Posterior cingulate gyrus (tissue), 11 donors: ENCODE measurements at places on chromosomes 1 and 21.
A peak's percentile ranks its signal among the peaks of the same experiment; 100 is the strongest.

DNA sequence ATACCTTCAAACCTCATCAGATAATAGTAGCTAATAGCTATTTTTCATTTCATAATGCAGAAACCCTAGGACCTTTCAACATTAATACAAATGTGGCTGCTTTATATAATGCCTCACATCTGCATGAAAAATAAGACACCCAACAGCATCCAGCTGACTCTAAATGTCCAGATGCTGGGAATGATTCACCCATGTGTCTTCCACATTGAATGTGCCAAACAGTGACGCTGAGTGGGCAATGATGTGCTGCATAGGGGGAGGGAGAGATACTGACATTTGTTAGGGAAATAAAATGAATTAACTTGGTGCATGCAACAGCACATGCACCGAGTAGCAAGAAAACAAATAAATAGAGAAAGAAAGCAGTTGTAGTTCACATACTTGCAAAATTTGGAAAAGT lies 199.3 kb downstream of the DSCAM start:
- DNase-seq: no peak

GRCh38 chr1:6165027-6165426 lies 15.1 kb downstream of the CHD5 start:
- DNase-seq: peak; percentile 78

- DNase-seq: no peak
Observed at GRCh38 chr1:164608651-164609057, 49.7 kb downstream of the PBX1 start.

GRCh38 chr1:113185463-113186104 lies 112.6 kb downstream of the LRIG2 start:
- DNase-seq: no peak

DNA sequence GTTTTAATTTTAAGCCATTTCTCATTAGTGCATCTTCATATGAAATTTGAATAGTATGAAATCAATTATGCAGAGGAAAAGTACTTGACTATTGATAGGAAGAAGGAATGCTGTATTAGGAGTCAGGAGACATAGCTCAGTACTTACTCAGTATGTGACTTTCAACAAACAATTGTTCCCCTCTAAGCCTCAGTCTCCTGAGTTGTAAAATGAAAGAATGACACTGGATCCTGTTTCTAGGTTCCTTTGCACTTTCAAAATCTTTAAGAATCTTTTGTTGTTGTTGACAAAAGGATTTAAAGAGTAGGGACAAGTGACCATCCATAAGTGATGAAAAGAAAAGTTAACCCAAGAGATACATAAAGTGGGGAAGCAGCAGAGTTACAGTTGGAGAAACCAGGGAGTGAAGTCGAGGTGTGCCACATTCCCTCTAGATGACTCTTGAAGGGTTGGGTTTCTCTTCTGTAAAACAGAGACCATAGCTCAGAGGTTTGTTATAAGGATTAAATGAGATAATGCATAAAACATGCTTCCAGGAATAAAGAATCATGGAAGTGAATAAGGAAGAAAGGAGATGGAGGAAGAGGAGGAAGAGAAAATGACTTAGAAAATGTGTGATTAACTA lies 105.7 kb upstream of the KCNJ15 start:
- no peak for DNase-seq

DNA sequence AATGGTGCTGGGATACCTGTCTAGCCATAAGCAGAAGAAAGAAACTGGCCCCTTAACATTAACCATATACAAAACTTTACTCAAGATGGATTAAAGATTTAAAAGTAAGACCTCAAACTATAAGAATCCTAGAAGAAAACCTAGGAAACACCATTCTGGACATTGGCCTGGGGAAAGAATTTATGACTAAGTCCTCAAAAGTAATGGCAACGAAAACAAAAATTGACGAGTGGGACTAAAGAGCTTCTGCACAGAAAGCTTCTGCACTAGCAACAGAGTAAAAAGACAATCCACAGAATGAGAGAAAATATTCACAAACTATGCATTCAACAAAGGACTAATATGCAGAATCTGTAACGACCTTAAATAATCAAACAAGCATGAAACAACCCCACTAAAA lies 66.7 kb downstream of the NME7 start:
- DNase-seq: no peak
